ENCODE measurements at places on chromosomes 11 and 22. TPM values are rescaled to one million over a fixed set of nuclear protein-coding genes. Genes with fewer than 3 reads are reported as not detected.

The MMP11 gene
- 25.3 TPM for total RNA-seq

GRCh38 chr11:396511-396947 lies 2.5 kb downstream of the PKP3 start:
- no peak for DNase-seq

GRCh38 chr11:86941871-86942599 lies 13.2 kb downstream of the FZD4 start:
- no peak for DNase-seq

The CALCA gene
- total RNA-seq = not detected

DNA sequence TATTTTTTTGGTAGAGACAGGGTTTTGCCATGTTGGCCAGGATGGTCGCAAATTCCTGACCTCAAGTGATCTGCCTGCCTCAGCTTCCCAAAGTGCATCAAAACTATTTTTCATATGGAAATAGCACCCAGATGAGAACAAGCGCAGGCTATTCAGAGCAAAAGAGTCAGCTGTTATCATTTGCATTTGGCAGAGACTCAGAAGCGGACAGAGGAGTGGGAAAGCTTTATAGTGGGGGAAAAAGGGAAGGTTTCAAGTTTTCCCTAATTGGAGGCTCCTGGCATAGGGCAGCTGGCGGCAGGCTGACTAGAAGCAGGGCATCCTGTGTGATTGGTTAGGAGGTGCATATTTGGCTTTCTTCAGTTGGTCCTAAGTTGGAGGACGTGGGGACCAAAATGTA lies 20.2 kb downstream of the ATG13 start:
- no peak for DNase-seq

GRCh38 chr11:10659339-10660216 lies 34.0 kb downstream of the IRAG1 start:
- DNase-seq = no peak

GRCh38 chr22:24367841-24368240 lies 59.6 kb upstream of the ADORA2A start:
- no peak for DNase-seq

The YAP1 gene
- 73.8 TPM for total RNA-seq

The TP53I11 gene
- 47.4 TPM for total RNA-seq

Measured in Right ventricle myocardium superior (tissue), 1 donor.